Astrocyte (in vitro differentiated cells and primary cell): ENCODE measurements at places on chromosomes 5 and 9. TPM values are rescaled to one million over a fixed set of nuclear protein-coding genes. Genes with fewer than 3 reads are reported as not detected.

DNA sequence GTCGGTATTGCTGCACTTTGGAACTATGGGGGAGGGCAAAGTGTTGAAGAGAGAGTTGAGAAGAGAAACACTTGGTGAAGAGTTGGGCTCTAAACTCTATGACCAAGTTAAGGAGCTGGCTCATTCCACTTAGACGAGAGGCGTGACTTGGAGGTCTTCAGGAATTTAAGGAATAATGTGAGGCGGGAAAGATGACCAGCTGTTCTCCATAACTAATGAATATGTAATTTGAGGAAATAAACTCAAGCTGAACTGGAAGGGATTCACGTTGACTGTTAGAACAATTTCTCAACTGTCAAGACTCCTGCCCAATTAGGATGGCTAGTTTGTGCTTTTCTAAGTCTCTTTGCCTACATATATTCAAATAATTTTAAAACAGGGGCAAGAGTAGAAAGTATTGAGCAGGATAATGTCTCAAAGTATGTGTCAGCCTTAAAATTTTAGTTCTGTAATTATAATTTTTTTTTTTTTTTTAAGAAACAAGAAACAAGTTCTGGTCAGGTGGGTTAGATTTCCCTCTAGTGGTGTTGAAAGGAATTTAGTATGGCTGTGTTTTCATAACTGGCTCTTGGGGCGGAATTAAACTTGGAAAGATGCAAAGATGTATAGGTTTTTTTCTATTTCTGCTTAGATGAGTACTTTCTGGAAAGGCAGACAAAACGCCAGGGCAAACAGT is 33.4 kb downstream of the TMEM252 start:
- DNase-seq, result no peak

Gene PTGS1
- total RNA-seq, result 0.23 and 0.41 TPM in 2 replicates

DNA sequence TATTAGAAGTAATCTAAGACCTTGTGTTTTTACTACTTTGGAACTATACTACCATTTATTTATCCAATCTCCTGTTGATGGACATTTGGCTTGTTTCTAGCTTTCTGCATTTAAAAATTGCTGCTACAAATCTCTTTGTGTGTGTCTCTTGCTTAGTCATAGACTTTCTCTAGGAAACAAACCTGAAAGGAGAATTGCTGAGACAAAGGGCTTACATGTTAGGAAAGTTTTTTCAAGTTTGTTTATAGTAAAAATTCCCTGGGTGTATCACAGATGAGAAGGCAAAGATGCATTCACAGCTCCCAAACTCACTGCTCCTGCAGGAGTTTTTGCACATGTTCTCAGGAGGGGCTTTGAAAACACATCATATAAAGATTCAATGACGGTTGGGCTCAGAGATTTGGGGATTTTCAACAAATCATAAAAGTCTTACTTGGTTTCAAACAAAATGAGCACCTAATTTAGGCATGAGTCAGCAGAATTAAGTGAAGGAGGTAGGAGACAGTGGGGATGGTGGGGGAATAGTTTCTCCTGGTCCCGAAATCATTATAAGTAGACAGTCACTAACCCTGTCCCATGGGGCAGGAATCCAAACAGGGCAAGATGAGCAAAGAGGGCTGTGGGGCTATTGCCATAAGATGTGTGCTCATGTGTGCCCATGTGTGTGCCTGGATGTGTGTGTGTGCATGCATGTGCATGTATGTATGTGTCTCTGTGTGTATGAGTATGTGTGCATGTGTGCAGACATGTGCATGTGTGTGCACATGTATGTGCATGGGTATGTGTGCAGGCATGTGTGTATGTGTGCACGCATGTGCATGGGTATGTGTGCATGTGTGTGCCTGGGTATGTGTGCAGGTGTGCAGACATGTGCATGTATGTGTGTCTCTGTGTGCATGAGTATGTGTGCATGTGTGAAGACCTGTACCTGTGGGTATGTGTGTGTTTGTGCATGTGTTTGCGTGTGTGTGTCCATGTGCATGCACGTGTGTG is 43.4 kb upstream of the S1PR3 start:
- DNase-seq, result peak; percentile 68

GRCh38 chr9:136268318-136268717 is 22.7 kb upstream of the QSOX2 start:
- DNase-seq, result no peak

- DNase-seq, result no peak
These were observed 275.2 kb upstream of the IRX2 start for GRCh38 chr5:3026651-3027050.

Gene NTNG2
- total RNA-seq, result 2.4 and 2.5 TPM in 2 replicates

Gene TNFSF15
- total RNA-seq, result 4.2 and 10.3 TPM in 2 replicates

DNA sequence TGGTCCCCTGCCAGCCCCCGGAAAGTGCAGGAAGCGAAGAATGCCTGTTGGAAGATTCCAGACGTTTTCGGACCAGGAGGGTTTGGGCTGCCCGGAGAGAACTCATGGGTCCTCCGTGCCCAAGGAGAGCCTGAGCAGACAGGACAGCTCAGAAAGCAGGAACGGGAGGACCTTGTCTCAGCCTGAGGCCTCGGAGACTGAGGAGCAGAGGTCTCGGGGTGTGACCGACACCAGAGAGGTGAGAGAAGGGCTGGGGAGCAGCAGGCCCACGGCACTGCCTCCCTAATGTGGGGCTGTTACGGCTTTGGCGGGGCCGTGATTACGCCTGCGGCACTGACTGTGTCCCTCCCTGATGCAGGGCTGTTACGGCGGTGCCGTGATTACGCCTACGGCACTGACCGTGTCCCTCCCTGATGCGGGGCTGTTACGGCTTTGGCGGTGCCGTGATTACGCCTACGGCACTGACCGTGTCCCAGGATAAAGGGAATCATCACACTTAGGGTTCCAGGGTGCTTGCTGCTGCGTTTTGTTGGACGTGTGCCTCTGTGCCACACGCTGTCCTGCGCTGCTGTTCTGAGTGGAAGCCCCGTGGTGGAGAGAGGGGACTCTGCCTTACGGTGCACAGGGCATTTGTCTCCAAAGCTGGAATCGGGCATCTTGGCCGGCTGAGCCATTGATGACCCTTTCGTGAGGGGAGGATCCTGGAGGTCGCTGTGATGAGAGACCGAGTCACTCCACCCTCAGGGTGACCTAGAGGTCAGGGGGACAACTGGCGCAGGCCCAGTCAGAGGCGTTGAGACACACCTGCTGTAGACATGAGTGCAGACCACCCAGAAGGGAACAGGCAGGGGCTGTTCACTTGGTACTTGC is 25.7 kb downstream of the CEP72 start:
- DNase-seq, result no peak

- DNase-seq, result no peak
These were observed 1150.8 kb upstream of the CDH6 start for GRCh38 chr5:30042677-30043076.

Gene TRPM3
- 0.14 and 0.22 TPM in 2 replicates for total RNA-seq

GRCh38 chr9:117303643-117304230 is 111.1 kb downstream of the ASTN2 start:
- DNase-seq, result no peak

DNA sequence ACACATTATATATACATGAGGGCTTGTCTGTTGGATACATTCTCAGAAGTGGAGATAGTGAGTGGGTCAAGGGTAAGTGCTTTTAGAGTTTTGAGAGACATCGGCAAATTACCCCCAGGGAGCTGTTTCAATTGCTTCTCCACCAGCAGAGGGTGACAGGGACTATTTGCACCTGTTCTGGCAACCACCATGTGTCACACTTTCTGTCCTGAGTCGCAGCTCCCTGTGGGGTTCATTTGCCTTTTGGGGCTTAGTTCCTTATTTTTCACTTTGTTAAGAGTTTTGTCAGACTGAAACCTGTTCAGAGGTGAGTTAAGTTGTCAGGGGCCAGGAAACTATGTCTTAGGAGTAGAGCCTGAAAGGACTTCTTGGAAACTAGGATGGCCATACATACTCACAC is 20.1 kb upstream of the SLC36A1 start:
- no peak for DNase-seq

Gene TERT
- 0.10 and 0.50 TPM in 2 replicates for total RNA-seq

GRCh38 chr9:120792898-120793765 is at the start of gene FBXW2:
FBXW2 (minus strand) TSS chr9:120793416; CDS start chr9:120788258, 5,158 bp downstream.
- DNase-seq, result peak; percentile 84

- DNase-seq, result no peak
These were observed 379.6 kb downstream of the MLLT3 start for GRCh38 chr9:20242510-20243189.

DNA sequence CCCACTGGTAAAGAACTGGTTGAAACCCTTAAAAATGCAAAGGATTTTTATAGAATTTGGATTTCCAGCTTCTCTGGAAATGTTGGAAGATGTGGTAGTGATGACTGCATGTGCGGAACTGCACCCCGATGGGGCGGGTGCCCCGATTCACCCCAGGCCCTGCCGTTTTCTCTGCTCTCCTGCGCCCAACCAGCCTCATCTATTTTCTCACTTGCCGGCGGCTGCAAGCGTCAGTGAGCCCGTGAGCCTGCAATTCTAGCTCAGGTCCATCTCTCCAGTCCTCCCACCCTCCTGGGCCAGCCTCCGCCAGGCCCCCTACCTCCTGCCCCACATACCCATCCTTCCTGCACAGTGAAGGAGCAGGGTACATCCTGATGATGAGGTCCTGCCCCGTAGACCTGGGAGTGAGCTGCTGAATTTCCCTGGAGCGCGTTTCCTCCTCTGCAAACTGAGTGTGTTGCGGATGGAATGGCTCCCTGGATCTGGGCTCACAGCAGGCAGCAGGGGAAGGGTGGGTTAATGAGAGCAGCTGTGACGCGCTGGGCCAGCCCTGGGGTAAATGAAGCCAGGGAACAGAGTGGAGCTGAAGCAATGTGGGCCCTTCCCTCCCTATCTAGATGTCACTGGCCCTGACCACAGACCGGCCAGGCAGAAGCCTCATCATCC is 45.9 kb upstream of the PHYKPL start:
- DNase-seq, result no peak

- no peak for DNase-seq
These were observed 139.2 kb upstream of the LHFPL2 start for GRCh38 chr5:78787783-78788182.

DNA sequence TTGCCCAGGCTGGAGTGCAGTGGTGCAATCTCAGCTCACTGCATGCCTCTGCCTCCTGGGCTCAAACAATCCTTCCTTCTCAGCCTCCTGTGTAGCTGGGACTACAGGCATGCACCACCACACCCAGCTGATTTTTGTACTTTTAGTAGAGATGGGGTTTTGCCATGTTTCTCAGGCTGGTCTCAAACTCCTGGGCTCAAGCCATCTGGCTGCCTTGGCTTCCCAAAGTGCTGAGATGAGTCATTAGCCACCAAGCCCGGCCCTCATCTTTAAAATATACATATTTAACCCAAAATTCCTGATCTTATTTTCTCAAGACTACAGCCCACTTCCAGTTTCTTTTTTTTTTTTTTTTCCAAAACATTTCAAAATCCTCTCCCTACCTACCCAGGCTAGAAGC is 31.7 kb upstream of the MINAR2 start:
- DNase-seq, result peak; percentile 6

DNA sequence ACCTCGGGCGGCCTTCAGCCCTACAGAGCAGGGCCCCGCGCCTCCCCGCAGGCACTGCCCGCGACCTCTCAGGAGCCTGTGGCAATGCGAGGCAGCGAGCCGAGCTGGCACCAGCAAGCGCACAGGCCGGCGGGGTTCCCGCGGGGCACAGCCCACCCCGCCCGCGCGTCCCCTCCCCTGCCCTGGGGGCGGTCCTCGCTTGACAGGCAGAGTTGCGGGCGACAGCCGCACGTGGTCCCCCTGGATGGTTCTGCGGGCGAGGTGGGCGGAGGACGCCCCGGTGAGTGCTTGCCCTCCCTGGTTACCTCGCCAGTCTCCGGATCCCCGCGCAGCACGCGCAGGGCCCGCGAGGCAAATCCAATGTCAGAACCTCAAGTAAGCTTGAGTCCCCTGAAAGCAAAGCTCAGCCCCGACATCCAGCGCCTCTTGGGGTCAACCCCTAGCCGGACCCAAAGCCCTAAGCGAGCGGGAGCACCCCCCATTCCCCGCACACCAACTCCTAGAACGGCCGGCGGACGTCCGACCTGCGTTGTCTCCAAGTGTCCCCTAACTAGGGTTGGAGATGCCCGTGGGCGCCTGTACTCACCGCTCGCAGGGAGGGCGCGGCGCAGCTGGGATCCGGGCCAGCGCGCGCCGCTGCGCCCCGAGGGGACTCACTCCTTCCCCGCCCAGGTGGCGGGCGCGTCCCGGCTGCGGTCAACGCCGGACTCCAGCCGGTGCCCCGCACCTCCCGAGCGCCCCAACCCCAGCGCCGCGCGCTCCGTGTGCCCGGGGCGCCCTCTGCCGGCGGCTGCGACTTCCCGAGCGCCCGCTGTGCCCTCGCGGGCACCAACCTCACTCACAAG is at the start of gene DRD1:
Gene DRD1, minus strand, starts transcription at position 123 of the 845 bp plus-strand sequence. CDS start 1,083 bp downstream, outside the sequence.
- DNase-seq, result peak; percentile 33

GRCh38 chr5:150538007-150538917 is 30.3 kb downstream of the NDST1 start:
- peak; percentile 68 for DNase-seq

Gene CREB3
- total RNA-seq, result 80.3 and 84.1 TPM in 2 replicates

Gene PCDHA11
- 4.9 and 5.8 TPM in 2 replicates for total RNA-seq

DNA sequence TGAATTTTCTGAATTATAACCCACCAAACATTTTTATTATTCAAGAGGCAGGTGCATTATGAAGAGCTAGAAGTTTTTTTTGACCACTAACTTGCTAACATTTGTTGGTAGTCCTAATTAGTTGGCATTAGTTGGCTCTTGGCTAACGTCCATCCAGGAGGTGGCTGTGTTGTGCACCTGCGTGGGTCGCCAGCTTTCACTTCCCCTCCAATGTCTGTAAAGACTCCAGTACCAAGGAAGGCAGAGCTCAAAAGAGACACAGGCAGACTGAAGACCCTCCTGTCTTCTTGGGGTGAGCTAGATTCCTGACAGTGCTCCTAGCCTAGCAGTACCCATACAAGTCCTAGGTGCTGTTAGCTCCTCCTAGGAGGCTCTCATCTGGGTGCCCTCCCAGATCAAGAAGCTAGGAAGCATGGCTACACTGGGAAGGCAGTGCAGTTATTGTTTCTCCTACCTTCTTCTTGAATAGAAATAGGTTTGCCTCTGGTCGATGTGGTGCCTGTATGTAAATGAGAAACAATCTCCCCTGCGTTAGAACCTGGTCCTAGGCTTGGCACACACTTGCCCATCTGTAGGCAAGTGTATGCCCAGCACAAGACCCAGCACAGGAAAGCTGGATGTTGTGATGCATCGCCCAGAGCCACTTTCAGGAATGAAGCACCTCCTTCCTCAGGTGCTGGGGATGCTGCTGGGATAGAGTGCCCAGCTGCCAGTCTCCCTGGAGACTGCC is 190.9 kb downstream of the ICE1 start:
- DNase-seq, result no peak

- peak; percentile 78 for DNase-seq
These were observed 117.9 kb downstream of the INSYN2B start for GRCh38 chr5:169862391-169862811.

- DNase-seq, result no peak
These were observed 45.7 kb downstream of the NSUN2 start for GRCh38 chr5:6587171-6587570.

Gene ADAMTS6
- 27.7 and 37.1 TPM in 2 replicates for total RNA-seq

GRCh38 chr5:153551537-153552079 is 61.1 kb downstream of the GRIA1 start:
- DNase-seq, result peak; percentile 97
